ENCODE measurements at places on chromosomes 7 and 10.

- DNase-seq = no peak
Measured at GRCh38 chr10:123761038-123761428, 94.9 kb downstream of the GPR26 start.

DNA sequence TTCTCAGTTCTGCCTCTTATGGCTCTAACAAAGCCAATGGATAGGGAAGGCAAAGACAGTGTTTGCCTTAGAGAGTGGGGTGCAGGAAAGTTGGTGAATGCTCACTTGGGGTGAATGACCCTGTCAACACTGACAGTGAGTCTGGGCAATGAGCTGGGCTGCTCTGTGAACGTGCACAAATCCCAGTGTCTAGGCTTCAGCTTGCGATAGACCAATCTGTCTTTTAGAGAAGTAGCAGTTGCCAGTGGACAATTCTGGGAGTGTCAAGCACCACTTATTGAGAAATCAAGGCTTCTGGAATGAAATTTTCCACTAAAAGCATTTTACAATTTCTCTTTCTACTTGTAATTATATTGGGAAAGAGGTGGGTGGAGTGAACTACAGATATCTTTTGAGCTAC, 141.4 kb downstream of the HERPUD2 start:
- no peak for DNase-seq

GRCh38 chr10:48765039-48765438, 80.4 kb downstream of the WDFY4 start:
- DNase-seq = no peak

- no peak for DNase-seq
Measured at GRCh38 chr10:22711373-22711772, 3.0 kb downstream of the PIP4K2A start.

GRCh38 chr10:78304091-78305045, 270.7 kb downstream of the RPS24 start:
- DNase-seq = no peak

DNA sequence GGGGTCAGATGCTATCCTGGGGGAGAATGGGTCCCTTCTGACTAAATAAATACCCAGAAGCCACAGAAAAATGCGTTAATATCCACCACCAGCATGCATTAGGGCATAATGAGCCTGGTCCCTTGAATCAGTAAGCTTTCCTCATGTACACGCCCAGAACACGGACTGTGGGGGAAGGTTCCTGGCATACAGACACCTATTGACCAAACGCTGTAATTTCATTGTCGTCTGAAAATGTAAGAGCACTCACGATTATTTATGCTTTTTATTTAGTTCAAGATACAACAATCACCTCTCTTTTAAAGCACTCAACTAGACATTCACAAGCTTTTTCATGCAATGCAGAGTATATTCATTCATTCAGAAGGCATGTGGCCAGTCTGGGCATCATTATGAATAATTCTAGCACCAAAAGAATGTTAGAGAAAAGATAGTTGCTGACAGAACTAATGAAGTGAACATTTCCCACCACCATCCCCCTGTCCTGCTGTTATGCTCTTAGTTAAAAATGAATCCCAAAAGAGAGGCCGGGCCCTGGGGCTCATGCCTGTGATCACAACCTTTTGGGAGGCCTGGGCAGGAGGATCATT, 101.0 kb downstream of the SVIL start:
- DNase-seq = no peak

DNA sequence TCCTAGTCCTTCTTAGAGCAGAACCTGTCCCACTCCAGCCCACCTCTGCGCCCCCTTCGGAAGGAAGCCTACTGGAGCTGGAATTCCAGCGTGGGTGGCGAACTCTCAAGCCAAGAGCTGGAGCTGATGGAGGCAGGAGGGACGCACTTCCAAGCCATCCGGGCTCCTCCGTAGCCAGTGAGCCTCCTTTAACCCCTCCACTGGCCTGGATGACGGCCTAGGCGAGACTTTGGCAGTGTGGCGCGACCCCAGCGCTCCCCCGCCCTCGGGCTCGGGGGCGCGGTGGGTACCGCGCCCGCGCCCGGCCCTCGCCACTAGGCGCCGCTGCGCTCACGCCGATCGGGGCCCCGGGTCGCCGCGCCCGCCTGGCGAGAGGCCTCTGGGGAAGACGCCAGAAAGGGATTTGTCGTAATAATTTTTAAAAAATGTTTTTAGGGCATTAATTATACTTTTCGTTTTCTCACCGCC, 5.1 kb upstream of the EMX2 start:
- DNase-seq = no peak

GRCh38 chr7:84913731-84914130, 273.1 kb downstream of the SEMA3D start:
- DNase-seq = no peak

- DNase-seq = peak; percentile 12
Measured at GRCh38 chr10:112793202-112793921, 156.7 kb upstream of the TCF7L2 start.

DNA sequence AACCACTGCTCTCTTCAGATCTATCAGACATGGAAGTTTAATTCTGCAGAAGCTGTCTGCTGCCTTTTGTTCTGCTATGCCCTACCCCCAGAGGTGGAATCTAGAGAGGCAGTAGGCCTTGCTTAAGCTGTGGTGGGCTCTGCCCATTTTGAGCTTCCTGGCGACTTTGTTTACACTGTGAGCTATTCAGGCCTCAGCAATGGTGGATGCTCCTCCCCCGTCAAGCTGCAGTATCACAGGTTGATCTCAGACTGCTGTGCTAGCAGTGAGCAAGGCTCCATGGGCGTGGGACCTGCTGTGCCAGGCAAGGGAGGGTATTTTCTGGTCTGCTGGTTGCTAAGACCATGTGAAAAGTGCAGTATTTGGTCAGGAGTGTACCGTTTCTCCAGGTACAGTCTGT, 45.1 kb upstream of the CDK14 start:
- no peak for DNase-seq

DNA sequence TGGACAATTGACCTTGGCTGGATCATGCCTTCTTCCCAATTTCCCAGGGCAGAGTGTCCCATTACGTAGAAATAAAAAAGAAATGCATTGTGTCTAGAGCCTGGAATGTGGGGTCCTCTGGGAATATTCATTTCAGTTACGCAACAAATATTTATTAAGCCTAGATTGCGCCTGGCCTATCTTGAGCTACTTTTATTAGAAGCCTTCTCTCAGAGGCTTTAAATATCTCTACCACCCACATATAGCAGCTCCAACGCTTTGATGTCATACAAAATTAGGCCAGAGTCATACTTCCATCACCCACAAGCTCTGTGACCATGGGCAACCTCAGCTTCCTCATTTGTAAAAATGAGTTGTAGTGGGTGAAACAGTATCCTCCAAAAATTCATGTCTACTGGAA, 24.9 kb upstream of the CARD11 start:
- DNase-seq = no peak

GRCh38 chr7:153152801-153153422, 393.4 kb downstream of the ACTR3B start:
- no peak for DNase-seq

DNA sequence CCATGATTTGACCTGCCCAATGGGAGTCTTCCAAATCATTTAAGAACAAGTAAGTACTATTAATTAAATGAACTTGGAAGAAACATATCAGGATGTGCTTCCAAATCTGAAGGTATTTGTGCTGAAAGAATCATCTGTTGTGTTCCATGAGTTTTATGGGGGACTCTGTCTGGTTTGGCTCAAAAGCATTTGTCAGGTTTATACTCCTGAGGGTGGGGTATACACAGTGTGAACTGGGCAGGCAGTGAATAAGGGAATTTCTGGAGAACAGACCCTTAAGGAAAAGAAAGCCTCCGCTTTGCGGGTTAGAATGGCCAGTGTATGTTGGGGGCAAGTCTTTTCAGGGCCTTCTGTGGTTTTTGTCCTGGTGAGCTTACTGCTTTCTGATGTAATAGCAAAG, 29.9 kb downstream of the TCF7L2 start:
- no peak for DNase-seq

DNA sequence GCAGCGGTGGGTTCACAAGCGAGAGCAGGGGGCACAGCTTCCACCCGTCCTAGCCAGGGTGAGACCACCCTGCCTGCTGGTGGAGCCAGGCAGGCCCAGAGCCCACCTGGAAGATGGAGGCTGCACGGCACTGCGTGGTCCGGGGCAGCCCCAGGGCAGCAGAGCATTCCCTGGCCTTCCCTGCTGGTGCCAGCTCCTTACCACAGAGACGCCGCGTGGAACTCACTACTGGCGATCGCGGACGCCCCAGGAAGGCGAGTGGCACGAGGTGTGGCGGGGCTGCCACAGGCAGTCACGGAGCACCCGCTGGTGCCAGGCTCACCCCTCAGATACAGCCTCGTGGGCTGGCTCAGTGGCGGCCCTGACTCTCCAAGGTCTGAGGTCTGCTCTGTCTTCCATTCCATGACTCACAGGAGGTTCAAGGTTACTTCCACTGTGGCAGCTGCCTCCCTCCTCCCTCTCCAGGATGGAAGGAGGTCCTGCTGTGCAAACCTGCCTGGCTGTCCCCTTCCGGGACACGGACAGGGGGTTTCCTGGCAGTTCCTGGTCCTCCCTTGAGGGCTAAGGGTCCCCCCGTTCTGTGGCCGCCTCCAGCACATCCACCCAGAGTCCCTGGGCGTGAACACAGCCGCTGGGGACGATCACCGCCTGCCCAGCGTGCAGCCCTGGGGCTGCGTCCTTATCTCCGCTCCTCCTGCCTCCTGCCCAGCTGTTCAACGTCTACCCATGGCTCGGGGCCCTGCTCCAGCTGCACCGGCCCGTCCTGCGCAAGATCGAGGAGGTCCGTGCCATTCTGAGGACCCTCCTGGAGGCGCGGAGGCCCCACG, 3.1 kb downstream of the CYP2W1 start:
- no peak for DNase-seq

GRCh38 chr7:70579397-70580097, 552.4 kb upstream of the GALNT17 start:
- no peak for DNase-seq

GRCh38 chr10:25509151-25509550, 334.4 kb downstream of the GPR158 start:
- DNase-seq = no peak

DNA sequence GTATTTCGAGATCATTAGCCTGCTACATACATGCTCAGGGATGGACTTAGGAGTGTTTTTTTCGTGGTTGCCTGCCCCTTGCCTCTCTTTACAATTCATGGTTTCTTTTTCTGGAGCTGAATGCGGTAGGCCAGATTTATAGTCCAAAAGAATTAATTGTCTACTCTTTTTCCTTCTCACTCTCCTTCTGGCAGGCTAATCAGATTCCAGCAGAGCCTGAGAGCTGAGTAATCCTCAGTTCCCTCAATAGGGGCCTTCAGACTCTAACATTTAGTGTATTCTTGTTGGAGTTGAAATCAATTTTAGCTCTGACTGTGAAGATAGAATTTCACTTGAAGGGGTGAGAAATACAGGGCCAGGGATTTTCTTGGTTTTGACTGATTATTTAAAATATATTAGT, 16.4 kb downstream of the SORCS3 start:
- no peak for DNase-seq

- DNase-seq = no peak
Measured at GRCh38 chr7:158129037-158130022, 458.3 kb downstream of the PTPRN2 start.

- DNase-seq = no peak
Measured at GRCh38 chr10:102003541-102003940, 52.4 kb downstream of the ARMH3 start.

DNA sequence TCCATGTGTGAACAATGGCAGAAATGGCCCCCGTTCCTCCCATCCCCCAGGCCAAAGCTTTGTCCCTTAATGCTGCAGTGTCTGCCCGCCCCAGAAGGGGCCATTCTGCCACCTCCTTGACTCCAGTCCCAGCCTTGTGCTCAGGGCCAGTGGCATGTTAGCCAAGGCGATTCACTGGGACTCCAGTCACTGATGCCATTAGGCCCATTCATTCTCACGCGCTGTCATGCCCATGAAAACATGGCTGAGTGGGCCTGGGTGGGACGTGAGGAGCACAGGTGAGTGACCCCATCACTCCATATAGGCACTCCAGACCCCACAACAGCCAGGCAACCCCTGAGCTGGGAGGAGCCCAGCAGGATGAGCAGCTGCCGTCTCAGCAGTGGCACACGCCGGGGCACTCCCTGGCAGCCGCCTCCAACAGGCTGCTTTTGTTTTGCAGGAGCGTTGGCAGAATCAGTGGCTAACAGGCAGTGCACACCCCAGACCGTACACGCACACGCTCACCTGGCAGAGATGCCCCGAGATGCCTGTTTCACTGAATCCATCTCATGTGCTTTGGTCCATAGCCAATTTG, 79.5 kb downstream of the TCERG1L start:
- no peak for DNase-seq

- no peak for DNase-seq
Measured at GRCh38 chr7:6165521-6166320, 106.7 kb downstream of the CYTH3 start.

DNA sequence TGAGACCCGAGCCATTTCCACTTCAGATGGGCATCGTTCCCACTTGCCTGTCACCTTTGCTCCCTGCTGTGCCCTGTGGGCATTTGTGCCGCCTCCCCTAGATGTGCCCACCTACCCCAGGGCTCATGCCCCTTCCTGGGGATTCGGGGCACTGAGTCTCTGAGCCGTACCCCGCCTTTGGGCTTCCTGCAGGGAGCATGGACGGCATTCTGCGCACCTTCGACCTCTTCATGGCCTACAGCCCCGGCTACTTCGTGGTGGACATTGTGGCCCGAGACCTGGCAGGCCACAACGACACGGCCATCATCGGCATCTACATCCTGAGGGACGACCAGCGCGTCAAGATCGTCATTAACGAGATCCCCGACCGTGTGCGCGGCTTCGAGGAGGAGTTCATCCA, 36.3 kb upstream of the VSIR start:
- DNase-seq = no peak

GRCh38 chr10:16681521-16681920, 135.7 kb downstream of the RSU1 start:
- DNase-seq = no peak

DNA sequence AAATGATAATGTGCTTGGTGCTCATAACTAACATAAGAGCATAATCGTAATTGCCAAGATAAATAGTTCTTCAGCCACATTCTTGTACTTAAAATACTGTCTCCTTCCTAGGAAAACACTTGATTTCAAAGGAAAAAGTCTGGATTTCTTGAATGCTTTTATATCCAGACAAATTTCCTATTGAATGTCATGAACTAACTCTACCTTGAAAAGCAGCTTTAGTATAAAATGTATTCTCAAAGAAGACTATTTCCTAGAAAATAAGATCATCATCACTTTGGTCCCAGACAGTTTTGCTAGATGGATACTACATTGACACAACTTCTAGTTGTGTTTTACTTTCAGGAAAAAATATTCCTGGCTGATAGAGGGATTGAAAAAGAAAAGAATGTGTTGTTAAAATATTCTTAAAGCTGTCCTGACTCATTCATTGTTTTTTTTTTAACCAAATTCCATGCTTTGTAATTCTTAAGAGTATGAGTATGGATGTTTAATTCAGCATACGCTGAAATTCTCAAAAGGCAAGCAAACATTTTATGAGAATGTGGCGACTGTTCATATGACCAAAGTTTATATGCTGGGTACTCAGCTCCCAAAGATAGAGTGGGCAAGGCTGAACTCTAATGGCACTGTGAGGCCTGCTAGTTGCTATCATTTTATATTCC, 106.1 kb downstream of the PPP1R3A start:
- no peak for DNase-seq

DNA sequence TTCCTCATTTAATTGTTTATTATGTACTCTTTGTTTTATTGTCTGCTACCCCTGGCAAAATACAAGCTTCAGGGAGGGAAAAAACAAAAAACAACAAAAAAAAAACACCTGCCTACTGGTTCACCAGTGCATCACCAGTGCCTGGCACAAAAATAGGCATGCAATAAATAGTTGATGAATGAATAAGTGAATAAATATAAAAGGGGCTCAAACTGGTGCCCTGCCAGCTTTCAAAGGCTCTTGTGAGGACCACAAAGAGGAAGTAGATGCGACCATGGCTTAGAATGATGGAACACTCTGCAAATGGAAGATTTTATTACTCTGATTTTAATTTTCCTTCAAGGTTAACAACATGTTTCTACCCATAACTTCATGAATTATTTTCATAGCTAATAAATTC, 213.0 kb upstream of the INHBA start:
- DNase-seq = no peak
